ENCODE measurements at places on chromosomes 5 and 9.

- DNase-seq = no peak
Observed at GRCh38 chr5:77851176-77852067, 75.3 kb upstream of the TBCA start.

DNA sequence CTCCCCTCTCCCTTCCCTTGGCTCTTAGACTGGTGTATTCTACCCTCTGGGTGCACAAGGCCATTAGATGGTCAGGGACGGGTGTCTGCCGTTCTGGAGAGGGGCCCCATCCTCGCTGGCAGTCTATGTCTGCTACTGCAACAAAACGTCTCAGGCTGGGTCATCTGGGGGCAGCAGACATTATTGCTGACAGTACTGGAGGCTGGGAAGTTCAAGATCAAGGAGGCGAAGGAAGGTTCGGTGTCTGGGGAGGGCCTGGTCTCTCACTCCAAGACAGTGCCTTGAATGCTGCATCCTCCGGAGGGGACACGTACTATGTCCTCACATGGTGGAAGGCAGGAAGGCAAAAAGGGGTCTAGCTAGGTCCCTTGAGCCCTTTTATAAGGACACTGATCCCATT lies 93.4 kb upstream of the COL5A1 start:
- no peak for DNase-seq

- DNase-seq = no peak
Observed at GRCh38 chr5:167813389-167813788, 478.1 kb upstream of the WWC1 start.

DNA sequence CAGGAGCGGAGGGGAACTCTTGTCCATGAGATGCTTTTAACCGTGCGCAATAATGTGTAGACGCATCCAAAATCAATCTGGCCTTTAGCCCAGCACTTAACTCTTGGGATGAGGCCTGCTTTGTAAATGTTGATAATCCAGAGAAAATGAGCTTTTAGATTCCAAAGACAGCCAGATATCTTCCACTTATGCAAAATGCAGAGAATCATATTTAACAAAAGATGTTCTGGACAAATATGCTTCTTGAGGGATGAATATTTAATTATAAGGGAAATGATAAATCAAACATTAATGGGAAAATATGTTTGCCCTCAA lies 5.6 kb downstream of the S1PR3 start:
- no peak for DNase-seq

DNA sequence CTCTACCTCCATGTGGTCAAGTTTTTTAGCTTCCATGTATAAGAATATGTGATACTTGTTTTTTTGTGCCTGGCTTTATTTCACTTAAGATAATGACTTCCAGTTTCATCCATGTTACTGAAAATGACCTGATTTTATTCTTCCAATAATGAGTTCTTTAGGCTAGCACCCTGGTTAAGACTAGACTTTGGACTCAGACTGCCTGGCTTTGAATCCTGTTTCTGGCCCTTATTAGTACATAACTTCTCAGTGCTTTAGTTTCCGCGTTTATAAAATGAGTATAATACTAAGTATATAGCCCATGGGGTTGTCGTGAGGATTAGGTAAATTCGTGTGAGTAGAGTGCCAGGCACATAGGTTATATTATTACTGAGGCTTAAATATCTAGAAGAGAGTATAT lies 18.5 kb downstream of the KIAA1958 start:
- no peak for DNase-seq

- no peak for DNase-seq
Observed at GRCh38 chr5:96093340-96093739, 131.7 kb upstream of the ELL2 start.

DNA sequence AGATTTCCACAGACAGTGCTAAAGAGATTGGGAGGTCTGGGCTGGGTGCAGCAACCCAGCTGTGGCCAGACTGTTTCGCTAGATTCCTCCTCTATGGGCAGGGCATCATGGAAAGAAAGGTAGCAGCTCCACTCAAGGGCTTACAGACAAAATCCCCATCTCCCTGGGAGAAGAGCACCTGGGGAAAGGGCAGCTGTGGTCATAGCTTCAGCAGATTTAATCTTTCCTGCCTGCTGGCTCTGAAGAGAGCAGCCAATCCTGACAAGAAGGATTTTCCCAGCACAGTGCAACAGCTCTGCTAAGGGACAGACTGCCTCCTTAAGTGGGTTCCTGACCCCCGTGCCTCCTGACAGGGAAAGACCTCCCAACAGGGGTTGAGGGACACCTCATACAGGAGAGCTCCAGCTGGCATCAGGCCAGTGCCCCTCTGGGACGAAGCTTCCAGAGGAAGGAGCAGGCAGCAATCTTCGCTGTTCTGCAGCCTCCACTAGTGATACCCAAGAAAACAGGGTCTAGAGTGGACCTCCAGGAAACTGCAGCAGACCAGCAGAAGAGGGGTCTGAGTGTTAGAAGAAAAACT lies 1379.3 kb upstream of the ACO1 start:
- DNase-seq = no peak

GRCh38 chr9:69637817-69638200 lies 34.4 kb downstream of the APBA1 start:
- no peak for DNase-seq

DNA sequence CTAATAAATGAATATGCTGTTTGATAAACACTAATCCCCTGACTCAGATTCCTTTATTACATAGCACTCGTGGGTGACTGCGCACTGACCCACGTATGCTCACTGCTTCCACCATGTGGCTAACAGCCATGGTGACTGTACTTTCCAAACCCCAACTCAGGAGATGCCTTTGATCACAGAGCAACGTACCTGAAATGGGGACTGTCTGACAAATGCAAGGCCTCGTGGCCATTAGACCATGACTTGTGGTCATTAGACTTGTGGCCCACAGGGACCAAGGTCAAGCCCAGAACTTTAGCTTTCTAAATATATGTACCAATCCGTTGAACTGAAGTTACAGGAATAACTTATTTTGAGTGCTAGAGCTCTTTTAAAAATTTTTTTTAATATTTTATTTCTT lies 46.6 kb downstream of the CYFIP2 start:
- peak; percentile 49 for DNase-seq

DNA sequence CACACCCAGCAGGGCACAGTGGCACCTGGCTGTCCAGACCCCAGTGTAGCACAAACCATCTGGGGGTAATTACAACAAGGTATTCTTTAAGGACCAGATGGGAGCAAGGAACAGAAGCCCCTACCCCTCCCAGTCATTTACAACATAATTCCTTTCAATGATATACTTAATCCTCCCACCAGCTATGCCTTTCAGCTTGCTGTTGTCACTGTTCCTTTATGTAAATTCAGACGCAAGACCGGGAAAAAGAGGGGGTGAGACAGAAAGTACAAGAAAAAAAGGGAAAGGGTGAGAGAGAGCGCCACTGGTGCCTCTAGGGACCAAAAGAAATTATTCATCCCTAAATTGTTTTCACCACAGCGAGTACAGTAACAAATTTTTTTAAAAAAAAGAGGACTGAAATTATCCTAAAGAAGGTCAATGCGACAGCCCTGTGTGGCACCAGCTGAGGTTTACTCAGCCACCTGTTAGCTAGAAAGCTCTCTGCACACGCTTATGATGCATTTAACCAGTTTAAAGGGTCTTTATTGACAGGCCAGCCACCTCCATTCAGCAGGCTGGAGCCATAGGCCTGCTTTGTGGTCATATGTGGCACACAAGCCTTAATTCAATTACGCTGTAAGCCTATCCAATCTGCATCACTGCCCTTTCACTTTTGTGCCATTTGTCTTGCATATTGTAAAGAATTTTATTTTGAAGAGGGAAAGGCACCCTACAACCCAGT lies 210.2 kb upstream of the ISL1 start:
- DNase-seq = no peak

DNA sequence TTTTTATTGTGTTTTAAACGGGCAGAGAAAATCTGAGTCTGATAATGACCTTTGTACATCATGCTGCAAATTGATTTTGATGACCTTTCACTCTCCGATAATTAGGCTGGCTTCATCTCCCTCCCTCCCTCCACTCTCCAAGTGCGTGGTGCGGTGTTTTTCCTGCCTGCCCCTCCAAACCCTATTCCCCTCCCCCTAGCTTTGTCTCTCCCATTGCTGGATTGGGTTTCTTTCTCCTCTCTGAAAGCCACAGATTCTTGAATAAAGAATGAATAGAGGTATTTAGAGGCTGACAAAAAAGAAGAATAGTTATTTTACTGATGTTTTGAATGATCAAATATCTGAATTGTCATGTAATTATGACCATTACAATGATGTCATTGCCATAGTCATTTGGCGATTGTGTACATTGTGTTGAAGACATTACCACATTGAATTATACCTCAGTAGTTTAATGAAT lies 571.1 kb upstream of the ZNF608 start:
- DNase-seq = no peak

GRCh38 chr5:34491251-34491620 lies 164.9 kb upstream of the RAI14 start:
- no peak for DNase-seq

DNA sequence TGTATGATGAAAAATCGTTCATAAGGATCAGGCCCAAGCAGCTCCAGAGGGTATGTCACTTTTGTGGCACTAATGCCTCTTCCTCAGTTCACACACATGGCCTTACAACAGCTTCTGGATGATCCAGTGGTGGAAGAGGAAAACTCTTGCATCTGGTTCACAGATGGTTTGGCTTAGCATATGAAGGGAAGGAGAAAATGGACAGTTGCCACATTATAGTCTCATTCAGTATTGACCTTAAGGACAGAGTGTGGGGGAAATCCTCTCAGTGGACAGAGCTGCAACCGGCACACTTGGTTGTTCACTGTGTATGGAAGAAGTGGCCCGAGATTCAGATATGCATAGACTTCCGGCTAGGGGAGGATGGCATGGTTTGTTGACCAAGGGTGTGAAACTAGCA lies 22.8 kb downstream of the C9orf57 start:
- DNase-seq = no peak

GRCh38 chr5:31361234-31361633 lies 167.7 kb downstream of the CDH6 start:
- no peak for DNase-seq

DNA sequence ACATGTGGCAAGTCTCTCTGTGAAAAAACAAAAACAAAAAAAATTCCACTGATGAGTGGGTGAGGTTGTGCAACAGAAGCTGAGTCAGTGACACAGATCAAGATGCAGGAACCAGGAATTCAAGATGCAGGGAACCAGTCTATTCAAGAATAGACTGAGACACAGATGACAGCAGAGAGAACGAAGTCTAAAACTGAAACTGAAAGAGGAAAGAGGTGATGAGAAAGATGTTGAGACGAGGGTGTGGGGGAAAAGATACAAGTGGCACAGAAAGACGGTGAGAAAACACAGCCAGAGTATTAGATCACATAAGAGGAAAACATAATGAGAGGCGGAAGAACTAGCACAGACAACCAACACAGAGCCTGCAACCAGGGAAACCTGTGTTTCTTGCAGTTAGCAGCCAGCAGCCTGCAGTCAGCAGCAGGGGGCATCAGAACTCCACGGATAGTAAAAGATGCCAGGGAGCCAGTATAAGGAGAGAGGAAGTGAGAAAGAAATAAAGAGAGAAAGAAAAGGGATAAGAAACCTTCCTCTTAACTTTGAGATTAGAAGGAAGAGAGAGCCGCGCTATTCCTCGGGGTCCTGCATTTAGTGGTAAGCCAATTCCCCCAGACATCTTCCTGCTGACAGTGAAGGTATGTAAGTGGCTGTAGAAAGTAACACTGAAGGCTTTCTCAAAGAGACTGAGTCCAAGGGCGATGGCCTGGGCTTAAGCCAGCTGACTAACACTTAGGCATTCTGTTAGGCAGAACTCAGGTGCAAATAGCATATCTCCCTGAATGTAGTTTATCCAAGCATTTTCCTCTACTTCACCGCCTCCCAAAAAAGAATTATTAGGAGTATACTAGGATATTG lies 79.0 kb downstream of the TLR4 start:
- no peak for DNase-seq

DNA sequence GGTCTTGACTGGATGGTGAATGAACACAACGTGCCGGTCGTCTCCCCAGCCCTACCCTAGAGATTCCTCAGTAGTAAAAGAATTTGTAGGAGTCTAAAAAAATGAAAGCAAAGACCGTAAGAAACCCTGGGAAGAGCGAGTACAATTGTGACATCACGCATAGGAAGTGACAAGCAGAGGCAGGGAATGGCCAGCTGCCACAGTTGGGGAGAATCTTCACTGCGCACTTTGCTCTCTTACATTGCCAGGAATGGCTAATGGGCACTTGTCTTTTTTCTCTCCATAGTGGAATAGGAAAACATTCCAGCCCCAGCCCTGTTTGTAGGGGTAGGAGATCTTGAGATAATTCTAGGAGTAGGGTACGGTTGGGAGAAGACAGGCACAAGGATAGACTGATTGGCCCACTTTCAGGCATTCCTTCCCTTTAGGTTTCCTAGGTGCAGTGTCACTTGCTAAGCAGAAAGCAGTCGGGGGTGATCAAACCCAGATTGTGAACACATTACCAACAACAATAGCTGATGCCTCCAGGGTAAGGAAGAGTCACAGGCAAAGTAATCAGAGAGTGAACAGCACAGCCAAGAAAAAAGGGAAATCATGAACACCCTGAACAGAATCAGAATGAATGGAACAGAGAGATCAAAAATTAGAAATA lies 302.7 kb downstream of the MAN2A1 start:
- DNase-seq = no peak

- DNase-seq = no peak
Observed at GRCh38 chr9:7346144-7346543, 453.4 kb downstream of the DMAC1 start.

DNA sequence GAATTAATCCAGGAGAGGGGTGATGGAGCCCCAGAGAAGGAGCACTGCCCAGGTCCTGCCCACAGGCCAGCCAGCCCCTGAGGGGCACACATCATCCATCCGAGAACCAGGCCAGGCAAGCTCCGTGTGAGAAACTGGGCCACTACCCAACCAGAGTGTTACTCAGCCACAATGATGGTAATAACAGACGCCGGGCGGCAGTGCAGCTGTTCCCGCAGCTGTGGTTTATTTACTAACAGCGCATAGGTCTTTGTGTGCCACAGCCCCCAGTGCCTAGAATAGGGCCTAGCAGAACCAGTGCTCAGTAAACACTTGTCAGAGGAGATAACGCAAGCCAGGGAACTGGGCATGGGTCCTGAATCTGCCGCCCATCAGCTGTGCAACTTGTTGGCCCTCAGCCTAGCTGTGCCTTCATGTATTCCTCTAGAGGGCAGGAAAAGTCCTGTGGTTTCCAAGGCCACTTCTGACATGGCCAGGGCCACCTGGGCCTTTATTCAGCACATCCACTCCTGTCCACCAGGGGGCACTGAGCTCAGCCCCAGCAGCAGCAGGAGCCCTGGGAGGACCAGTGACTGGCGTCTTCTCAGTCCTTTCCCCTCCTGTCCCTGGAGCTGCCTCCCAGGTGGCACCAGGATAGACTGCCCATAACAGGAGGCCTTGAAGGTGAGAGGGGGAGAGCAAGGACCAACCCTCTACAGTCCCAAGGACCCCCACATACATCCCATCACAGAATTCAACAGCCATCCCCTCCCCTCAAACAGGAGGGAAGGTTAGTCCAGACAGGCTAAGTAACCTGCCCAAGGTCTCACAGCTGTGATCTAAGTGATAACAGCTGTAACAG lies 2.1 kb downstream of the MXD3 start:
- peak; percentile 97 for DNase-seq

- no peak for DNase-seq
Observed at GRCh38 chr5:111153483-111153882, 61.3 kb downstream of the WDR36 start.

GRCh38 chr9:38619556-38620447 lies 594 bp downstream of the ANKRD18A start:
- no peak for DNase-seq
